ENCODE measurements at places on chromosomes 7 and 10. TPM values are rescaled to one million over a fixed set of nuclear protein-coding genes. Genes with fewer than 3 reads are reported as not detected.

CYP2C19 gene
- not detected for total RNA-seq

FAM107B gene
- total RNA-seq: 15.6 TPM

ADGRA1 gene
- not detected for total RNA-seq

DNA sequence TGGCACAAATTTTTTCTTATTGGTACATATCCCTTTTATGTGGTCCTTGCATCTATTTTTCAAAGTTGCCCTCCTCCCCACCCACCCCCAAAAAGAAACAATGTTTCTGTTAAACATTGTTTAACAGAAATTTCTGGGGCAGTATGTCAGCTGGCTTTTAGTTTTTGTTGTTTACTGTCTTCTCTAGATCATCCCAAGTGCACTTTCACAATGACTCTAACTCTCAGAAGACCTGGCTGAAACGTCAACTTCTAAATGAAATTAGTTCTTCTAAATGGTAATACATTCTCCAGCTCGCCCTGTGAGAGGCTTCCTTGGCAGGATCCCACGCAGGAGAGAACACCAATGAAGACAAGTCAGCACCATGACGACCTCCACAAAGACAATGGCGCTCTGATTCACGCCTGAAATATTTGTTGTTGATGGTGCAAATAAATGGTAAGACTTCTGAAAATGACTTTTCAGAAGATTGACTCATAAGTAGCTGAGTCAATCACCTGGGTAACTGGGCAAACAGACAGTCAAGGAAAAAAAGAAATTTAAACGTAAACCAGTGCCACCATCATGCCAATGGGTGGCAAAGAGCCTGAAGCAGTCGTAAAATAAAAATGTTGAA, 293.7 kb downstream of the FZD1 start:
- DNase-seq: peak; percentile 93

GRCh38 chr10:19209319-19209718, 160.7 kb downstream of the MALRD1 start:
- DNase-seq: no peak

DNA sequence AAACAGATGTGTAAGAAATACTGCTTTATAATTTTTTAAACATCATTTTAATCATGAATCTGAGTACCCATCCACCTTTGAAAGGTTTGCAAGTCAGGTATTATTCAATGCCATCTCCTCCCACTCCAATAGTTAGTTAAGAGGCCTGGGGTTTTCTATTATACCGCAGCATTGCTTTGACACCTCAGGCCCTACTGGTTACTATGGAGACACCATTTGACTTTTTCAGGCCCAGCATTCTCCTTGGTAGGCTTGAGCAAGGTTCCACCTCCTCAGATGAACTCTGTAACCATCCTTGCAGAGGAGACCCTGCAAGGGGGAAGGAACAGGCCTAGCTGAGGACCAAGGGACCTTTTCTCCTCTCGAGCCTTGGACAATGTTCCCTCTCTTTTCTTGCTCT, 326.9 kb upstream of the NPSR1 start:
- no peak for DNase-seq

DNA sequence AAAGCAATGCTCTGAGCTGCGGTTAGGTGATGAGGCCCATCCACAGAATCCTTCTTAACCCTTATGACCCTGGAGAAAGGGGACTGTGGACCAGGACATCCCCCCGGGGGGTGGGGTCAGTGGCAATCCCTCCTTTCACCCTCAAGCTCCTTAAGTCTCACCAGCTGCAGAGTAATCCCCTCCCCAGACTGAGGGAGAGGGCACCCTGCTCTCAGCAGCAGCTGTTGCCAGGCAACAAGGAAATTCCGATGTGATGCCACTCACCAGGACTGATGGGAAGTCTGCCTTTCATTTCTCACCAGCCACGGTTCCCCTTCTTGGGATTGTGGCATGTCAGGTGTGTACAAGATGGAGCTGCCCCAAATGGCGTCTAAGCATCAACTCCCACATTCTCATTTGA, 129.6 kb downstream of the DOCK1 start:
- DNase-seq: no peak

DNA sequence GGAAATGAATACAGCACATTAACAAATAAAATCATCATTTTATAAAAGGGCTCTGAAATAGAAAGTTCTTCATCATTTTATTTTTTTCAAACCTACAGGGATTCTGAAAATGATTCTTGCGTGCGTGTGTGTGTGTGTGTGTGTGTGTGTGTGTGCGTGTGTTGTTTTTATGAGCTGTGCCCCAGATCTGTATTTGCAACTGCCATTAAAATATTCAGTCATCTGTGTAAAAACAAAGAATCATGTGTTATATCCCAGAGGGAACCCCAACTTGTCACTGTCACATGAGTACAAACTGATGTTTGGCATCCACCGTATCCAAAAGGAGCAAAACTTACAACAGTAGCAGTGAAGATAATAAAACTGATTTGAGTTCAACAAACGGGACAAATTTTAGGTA, 635.4 kb upstream of the PFKP start:
- no peak for DNase-seq

GRCh38 chr7:73815436-73815835, 15.4 kb upstream of the CLDN4 start:
- no peak for DNase-seq

- DNase-seq: no peak
Observed at GRCh38 chr7:17123020-17123419, 175.4 kb upstream of the AHR start.

DNA sequence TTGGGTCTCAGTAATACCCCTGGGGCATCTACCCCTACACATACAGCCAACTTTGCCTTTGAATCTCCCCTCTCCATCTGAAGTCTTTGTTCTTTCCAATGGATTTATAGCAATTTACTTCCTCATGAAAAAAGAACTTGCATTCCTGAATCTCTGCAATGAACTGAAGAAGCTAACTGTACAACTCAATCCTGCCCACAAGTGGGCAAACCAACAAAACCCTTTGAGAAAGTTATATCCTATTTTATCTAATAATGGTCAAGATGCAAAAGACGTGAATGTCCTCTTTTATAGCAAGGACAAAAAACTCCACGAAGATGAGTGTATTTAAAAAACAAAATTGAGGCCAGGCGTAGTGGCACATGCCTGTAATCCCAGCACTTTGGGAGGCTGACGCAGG, 991.3 kb downstream of the LRMDA start:
- DNase-seq: no peak

GRCh38 chr7:27122077-27122910, 8.3 kb downstream of the HOXA4 start:
- no peak for DNase-seq

DNA sequence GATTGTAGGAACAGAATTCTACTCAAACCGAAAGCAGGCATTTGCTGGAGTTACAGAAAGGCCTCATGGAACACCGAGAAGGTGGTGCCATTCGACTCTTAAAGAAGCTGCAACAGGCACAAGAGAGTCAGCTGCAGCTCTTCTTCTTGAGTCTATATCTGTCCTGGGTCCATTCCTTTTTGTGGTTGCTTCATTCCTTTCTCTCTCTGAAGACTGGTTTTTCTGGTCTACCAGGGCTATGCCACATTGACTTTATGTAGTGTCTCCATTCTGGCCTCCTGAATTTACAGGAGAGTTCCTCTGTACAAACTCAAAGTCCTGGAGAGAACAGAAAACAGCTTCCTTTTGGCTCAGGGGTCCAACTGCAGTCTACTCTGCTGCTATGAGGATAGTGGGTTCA, 132.8 kb downstream of the CFTR start:
- no peak for DNase-seq
